ENCODE measurements at places on chromosomes 6 and 20.

- DNase-seq, result no peak
These were observed 258.1 kb downstream of the TAF4 start for GRCh38 chr20:61807471-61808160.

- no peak for DNase-seq
These were observed 33.9 kb downstream of the GABRR1 start for GRCh38 chr6:89183294-89183693.

DNA sequence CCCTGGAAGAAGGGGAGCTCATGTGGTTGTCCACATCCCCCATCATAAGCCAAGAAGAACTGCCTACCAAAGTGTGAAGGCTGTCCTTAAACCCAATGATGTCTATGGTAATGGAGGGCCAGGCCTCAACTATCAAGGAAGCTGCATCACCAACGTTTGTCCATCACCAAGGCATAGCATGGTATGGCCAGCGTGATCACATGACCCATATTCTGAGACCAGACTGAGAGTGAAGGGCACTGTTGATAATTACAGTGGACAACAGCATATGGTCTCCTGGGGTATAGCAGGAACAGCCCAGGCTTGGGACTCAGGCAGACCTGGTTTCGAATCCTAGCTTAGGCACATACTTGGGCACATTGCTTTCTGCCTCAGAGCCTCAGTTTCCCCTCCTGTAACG, 218.2 kb upstream of the RREB1 start:
- DNase-seq, result no peak

GRCh38 chr6:35178932-35179832, 34.6 kb upstream of the SCUBE3 start:
- DNase-seq, result no peak

- no peak for DNase-seq
These were observed 15.6 kb upstream of the DAAM2 start for GRCh38 chr6:39776581-39776980.

All from GM04503 (cell line).